Posterior cingulate gyrus (tissue), 11 donors: ENCODE measurements at places on chromosomes 5 and 9.

GRCh38 chr9:99577351-99577750 is 244.3 kb upstream of the NR4A3 start:
- DNase-seq = no peak

- no peak for DNase-seq
These were observed 67.6 kb downstream of the FYB1 start for GRCh38 chr5:39151745-39152144.

DNA sequence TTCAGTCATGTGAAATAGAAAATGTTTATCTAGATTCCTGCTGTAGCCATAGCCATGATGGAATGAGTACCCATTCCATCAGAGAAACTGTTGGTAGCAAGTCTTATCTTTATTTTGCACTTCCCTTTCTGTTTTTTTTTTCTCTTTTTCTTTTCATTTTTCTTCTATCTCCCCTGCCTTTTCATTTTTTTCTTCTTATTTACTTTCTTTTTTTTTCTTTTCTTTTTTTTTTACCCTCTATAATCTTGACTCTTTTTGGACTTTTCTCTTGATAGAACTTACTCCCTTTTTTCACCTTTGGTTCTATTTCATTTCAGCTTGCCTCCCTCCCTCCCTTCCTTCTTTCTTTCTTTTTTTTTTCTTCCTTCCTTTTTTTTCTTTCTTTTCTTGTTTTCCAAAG is 15.4 kb downstream of the SLC25A46 start:
- DNase-seq = no peak

DNA sequence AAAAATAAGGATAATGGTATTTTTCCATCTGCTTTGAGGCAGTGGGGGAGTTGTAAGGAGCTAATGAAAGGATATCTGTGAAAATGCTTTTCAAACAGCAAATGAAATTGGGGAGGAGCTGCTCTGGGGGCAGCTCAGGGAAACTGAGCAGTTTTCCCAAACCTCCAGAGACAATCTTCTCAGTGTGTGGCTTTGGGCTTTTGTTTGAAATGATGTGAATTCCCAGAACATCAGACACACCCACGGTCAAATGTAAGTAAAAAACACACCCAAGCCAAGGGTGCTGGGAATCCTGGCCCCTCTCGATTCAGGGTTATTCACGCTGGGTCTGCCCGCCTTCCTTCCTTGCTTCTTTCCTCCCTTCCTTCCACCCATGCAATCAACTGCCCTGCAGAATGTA is 512.6 kb downstream of the BNC2 start:
- DNase-seq = no peak

GRCh38 chr5:107812570-107813141 is 141.9 kb upstream of the EFNA5 start:
- peak; percentile 17 for DNase-seq

DNA sequence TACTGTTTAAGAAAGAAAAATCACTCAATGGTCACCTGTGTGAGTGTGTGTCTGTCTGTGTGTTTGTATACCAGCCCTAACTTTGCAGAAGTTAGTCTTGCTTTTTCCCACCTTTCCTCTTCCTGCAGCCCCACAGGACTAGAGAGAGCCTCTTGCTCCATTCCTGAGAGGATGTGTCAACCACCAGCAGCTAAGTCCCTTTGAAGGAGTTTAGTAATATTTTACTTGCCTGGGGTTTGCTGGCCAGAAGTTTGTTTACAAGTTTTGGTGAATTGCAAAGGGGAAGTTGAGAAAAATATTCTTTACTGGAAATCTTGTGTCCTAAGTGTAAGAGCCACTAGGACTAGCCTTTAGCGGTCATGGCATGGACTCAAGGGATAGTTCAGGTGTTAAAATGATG is 316.2 kb downstream of the BRINP1 start:
- no peak for DNase-seq

- no peak for DNase-seq
These were observed 568.2 kb upstream of the CDH18 start for GRCh38 chr5:20556115-20556763.

DNA sequence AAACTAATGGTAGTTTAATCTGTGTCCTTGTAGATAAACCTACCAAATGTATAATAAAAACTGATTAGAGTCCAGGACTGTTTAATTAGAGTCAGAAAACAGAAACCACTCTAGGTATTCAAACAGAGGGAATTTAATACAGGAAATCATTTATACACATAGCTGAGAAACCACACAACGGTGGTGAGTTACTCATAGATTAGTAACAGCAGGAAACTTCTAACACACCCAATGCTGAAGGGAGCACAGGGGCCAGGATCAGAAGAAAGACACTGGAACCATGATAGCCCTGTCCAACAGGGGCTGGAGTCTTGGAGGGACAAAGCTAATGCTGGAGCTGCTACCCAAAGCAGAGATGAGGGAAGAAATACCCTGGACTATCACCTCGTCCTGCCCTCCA is 321.0 kb downstream of the ACTL7B start:
- DNase-seq = no peak

DNA sequence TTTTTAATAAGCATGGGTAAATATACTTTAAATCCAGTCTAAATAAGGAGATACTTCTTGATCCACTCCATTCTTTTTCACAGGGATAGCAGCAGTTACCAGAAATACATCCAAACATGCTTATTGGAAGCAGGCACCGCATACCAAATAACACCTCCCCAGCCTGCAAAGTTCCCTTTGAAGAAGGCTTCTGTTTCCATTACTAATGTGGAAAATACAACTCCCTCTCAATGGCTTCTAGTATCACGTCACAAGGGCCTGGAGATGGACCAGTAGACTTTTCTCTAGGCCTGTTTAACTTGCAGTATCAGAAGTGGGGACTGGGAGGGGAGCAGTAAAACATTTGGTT is 20.8 kb downstream of the TMEM245 start:
- DNase-seq = no peak

GRCh38 chr9:133710661-133711427 is 27.3 kb downstream of the SARDH start:
- peak; percentile 15 for DNase-seq

- DNase-seq = no peak
These were observed 36.2 kb downstream of the TNFSF15 start for GRCh38 chr9:114769624-114770023.

DNA sequence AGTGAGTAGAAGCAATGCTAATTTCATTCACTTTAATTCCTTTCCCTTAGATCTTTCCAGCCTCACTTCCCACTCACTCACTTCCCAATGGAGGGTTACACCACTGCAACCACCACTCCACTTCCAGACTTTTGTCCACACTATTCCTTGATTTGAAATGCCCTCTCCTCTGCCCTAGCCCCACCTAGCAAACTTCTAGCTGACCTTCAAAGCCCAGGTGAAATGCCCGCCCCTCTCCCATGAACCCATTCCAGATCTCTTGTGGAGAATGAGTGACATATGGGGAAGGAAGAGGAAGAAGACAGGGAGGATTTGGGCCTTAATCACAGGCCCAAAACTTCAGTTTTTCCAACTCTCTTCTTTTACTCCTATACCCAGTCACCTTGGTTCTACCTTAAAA is 37.1 kb downstream of the PFDN1 start:
- DNase-seq = no peak

GRCh38 chr5:4079831-4080230 is 484.2 kb downstream of the IRX1 start:
- DNase-seq = no peak

DNA sequence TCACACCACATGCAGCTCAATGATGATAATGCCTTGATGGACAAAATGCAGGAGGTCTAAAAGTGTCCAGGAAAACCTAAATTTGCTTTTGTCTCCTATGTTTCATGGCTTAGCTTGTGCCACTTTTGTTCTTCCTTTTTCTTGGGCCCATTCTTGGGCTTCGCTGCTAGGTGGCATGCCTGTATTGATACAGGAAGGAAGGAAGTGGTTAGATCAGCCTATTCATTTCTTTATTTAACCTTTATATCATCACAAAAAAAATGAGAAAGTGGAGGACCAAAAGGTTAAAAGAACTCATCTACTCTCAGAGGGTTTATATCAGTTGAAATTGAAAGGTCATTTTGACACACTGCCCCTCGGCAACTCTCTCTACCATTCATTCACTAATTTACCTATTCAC is 260.2 kb downstream of the ARHGAP26 start:
- no peak for DNase-seq

- no peak for DNase-seq
These were observed 137.3 kb upstream of the KIF2A start for GRCh38 chr5:62168506-62169281.

DNA sequence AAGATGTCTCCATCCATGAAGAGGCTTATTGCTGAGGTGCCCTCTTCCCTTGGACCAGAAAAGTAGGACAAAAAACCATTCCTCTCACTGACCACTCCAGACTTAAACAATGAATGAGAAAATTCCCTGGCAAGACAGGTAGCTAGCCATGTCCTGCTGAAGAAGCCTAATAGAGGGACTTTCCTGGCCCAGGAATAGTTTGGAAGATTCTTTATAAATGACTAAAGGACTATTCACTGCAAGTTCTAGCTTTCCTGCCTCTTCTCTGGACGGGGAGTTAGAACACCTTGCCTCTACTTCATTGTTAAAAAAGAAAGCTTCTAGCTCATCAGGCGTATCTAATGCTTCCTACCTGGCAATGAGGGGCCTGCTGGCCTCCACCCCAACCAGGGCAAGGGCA is 153.6 kb downstream of the NR3C1 start:
- no peak for DNase-seq

DNA sequence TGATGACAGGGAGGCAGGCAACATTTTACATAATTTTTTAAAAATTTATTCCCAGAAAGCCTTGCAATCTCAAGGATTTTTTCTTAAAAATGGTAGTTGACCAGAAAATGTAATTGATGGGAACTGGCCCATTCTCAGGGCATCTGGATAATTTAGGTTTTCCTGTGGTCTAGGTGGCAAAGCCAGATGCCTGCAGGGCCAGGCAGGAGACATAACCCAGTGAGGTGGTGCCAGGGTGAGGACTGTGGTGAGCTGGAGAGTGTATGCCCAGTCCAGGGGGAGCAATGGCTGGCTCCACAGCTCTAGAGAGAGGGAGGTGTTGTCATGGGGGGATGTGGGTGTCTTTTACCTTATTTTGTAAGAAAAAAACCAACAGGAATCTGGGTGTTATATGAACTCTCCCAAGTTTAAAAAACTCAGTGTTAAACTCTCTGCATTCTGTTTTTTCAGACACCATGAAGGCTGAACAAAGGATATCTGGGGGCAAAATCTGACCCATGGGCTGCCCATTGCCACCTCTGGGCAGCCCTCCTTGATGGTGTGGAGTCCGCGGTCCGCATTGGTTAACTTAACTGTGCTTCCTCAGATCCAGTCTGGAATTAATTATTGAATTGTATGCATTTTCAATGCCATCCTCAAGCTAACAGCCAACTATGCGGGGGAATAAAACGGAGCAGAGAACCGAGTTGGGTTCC is 43.9 kb downstream of the BOD1 start:
- no peak for DNase-seq

GRCh38 chr9:86836797-86837196 is 110.5 kb downstream of the GAS1 start:
- DNase-seq = no peak

- no peak for DNase-seq
These were observed 8.0 kb downstream of the KCNN2 start for GRCh38 chr5:114369680-114370417.

DNA sequence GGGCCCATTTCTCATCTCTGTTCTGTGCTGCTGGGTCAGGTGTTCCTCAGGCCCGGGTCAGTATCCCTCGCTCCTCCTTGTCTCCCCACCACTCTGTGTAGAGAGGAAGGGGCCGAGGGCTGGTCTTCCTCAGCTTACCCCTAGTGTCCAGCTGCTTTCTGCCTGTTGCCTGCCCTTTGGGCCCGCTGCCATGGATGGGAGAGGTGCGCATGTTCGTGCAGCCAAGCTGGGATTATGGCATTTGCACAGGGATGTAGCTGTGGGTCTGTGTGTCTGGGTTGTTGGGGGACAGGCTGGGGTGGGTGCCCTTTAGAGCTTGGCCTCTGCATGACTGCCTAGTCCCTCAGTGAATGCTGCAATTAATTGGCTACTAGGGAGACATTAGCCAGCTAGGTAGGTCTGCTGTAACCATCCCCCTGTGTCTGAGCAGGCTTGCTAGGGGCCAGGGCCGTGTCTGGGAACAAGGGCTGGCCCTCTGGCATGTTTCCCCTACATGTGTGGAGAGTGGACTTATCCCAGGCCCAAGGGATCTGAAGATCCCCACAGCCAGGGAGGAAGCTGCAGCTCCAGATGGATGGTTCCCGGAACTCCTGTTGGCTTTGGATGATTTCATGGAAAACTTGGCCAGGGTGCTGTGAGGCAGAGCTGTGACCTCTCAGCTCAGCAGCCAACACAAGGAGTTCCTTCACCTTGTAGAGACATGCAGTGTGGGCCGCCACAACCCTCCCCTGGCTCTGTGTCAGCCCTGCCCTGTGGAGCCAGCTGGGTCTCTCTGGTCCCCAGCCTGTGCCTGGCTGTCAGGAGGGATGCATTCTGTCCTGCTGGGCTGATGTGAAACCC is 161.9 kb downstream of the MACROH2A1 start:
- DNase-seq = no peak

DNA sequence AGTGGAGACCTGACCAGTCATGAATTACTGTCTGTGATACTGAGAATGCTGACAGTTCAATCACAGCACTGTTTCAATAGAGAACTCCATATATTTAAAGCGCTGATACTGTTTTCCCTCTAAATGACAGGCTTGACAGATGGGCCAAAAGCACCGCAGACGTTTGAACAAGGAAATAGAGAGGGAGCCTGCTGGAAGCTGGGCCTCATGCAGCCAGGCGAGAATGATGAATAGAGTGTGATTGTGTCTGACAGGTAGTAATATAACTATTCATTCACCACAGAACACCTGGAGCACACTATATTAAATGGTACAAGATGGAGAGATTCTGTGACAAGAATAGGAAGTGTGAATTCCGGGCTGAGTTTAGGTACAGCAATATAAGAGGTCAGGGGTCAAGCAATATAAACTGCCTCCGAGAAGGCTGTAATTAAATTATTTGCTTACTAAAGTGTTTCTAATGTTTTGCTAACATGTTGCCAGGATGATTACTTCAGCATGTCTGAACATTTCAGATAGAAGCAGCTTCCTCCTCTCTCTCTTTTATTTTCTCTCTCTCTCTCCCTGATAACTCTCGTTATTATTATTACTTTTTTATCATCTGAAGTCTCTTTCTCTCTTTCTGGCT is 297.7 kb downstream of the CSNK1G3 start:
- no peak for DNase-seq

DNA sequence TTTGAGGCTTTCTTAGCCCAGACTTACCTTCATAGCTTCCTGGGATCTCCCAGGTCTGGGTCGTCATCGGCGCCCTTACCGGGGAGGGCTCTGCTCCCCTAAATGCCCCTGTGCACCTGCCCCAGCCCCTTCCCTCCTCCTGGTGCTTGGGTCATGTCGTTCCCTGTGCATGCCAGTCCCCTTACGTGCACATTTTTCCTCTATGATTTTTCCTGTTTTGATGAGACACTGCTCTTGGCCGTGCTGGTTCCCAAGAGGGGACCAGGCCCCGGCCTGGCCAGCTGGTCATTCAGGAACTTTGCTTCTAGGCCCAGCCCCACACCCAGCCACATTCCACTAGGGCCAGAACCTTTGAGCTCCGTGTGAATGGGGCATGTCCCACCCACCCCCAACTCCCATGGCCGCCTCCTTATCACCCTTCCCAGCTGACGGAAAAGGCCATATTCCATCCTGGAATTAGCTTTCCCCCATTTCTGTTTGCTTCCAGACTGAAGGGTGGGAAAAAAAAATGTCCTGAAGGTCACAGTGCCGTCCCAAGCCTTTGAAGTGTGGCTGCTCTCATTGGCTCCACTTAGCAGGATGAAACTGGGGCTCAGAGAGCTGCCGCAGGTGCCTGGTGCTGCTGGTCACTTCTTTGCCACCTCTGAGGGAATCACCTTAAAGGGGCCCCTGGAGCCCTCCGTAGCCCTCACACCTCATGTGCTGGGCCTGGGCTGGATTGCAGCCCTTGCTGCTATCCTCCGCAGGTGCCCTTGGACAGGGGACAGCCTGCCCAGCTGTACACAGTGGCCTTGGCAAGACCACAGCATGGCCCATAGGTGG is 25.1 kb downstream of the ERGIC1 start:
- no peak for DNase-seq
